ENCODE measurements at places on chromosomes 1 and 21.

DNA sequence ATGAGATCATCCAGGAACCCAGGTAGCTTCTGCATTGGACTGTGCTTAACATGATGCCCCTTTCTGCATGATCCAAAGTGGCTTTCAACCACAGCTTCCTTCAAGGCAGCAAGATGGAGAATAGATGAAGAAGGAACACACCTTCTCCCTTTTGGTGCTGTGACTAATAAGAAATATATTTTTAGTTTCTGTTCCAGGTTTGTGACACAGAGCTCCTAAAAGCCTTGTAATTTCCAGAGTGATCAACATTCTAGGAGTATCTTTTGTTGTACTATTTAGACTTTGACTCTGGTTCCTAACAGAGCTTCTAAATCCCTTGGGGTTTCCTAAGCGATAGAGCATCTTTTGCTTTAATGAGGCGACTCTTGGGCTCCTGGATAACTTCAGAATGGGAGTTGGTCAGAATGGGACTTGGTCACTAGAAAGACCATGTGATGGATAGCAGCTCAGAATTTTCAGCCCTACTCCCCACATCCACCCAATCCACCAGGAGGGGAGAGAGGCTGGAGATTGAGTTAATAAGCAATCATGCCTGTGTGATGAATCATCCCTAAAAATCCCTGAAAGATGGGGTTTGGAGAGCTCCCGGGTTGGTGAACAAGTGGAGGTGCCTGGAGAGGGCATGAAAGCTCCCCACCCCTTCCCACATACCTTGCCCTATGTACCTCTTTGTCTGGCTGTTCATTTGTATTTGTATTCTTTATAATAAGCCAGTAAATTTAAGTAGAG is 134.8 kb downstream of the FGGY start:
- no peak for DNase-seq

GRCh38 chr1:107767156-107767582 is 197.8 kb downstream of the VAV3 start:
- DNase-seq: no peak

DNA sequence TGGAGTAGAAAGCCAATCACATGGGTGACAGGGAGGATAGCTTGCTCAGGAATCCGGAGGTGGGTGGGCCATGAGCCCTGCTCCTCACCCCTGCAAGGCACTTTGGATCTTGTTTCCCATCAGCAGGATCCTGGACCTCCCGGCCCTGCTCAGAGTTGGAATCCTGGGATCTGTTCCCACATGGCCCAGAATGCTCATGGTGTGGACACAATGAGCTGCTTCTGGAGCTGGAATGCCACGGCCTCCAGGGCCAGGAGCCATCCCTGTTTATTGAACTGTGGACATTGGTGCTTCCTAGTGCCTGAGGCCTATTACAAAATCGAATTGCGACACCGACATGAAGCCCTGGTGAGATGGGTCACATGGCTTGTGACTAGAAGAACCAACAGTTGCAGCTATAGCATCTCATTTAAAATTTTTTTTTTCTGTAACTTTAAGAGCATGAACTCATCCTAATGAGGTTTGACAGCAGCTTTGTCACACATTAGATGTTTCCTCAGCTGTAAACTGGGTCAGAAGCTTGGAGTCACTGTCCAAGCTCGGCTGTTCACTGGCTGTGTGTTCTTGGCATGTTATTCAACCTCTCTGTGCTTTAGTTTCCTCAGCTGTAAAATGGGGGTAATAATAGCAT is 40.4 kb upstream of the GOLT1A start:
- DNase-seq: no peak

GRCh38 chr1:90135286-90135685 is 140.4 kb downstream of the ZNF326 start:
- DNase-seq: no peak

DNA sequence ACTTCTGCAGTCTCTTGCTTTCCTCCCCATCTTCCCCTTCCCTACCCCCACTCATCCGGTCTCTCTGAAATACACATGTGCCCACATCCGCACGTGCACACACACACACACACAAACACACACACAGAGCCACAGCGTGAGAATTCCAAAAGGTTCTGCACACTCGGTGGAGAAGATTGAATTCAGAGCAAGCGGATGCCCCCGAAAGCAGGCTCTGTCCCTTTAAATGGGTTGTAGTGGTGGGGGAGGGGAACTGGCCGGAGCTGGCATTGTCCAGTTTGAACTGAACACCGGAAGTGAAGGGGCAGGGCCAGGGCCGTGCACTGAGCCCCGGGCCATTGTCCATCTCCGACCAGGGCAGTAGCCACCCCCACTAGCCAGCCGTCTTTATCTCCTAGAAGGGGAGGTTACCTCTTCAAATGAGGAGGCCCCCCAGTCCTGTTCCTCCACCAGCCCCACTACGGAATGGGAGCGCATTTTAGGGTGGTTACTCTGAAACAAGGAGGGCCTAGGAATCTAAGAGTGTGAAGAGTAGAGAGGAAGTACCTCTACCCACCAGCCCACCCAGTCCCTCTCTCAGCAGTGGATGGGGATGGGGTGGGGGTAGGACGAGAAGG is 1.3 kb upstream of the LIN28A start:
- DNase-seq: no peak

GRCh38 chr1:218813237-218813636 is 360.4 kb upstream of the LYPLAL1 start:
- DNase-seq: no peak
